ENCODE measurements at places on chromosomes 3 and 15.

DNA sequence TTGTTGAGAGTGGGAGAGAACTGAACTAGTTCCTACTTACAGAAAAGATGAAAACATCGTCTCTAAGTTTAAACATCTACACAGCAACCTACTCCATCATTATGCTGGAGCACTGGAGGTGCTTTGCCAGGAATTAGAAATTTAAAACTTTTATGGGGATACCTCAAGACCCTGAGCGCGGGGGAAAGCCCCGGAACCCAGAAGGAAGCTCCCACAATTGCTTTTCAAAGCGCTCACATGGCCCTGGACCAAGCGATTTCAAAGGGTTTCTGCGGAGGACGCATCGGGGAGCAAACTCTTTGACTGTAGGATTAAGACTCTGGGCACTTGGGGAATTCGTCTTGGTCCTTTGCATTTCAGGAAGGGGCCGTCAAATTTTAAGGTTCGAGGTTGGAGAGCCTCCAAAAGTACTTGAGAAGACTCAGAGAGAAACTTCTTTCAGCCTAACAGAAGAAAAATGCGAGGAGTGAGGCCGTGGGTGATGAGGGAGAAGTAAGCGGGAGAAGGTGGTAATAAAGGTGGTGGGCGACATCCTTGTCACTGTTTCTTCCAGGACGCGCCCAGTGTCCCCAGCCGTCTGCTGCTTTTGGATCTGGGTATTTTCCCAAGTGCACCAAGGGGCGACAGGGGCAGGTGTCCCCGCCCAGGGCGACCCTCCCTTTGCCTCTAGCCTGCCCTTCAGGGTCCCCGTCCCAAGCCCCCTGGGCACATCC, 591 bp downstream of the PROK2 start:
- no peak for DNase-seq

DNA sequence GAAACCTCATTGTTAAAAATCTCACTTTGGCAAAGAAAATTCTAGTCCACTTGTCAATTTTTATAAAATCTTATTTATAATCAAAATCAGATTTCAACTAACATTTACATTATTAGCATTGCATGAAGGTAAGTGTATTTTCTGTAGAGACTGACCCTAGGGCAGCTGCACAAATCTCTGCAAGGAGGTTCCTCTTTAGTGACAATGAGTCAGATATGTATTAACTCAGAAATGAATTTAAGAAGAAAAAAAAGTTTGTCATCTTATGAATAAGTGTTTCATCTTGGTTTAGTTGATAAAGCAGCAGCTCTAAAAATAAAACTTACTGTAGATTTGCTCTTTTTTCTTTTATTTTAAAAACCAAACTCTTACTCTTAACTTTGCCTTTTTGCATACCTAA, 9.0 kb upstream of the GNB4 start:
- no peak for DNase-seq

GRCh38 chr3:144556392-144556791, 584.8 kb downstream of the DIPK2A start:
- DNase-seq = no peak

- no peak for DNase-seq
These were observed 14.5 kb downstream of the ZPLD1 start for GRCh38 chr3:102449341-102449740.

GRCh38 chr15:25435474-25436243, 3.2 kb downstream of the UBE3A start:
- no peak for DNase-seq

GRCh38 chr3:43629741-43630140, 7.9 kb upstream of the ANO10 start:
- DNase-seq = no peak

DNA sequence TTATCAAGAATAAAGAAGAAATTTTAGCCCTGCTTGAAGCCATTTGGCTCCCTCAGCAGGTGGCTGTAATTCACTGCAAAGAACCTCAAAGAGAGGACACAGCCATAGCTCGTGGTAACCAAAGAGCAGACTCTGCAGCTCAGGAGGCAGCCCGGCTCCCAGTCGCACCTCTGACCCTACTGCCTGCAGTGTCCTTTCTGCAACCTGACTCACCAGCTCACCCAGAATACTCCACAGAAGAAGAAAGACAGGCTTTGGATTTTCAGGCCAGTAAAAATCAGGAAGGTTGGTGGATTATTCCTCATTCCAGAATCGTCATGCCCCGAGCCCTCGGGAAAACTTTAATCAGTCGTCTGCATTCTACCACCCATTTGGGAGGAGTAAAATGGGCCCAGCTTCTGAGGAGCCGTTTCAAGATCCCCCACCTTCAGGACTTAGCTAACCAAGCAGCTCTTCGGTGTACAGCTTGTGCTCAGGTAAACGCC, 38.6 kb downstream of the ZBTB11 start:
- no peak for DNase-seq

- no peak for DNase-seq
These were observed 21.7 kb downstream of the TMEM43 start for GRCh38 chr3:14146381-14147065.

GRCh38 chr3:71577011-71577410, 6.5 kb downstream of the FOXP1 start:
- no peak for DNase-seq

DNA sequence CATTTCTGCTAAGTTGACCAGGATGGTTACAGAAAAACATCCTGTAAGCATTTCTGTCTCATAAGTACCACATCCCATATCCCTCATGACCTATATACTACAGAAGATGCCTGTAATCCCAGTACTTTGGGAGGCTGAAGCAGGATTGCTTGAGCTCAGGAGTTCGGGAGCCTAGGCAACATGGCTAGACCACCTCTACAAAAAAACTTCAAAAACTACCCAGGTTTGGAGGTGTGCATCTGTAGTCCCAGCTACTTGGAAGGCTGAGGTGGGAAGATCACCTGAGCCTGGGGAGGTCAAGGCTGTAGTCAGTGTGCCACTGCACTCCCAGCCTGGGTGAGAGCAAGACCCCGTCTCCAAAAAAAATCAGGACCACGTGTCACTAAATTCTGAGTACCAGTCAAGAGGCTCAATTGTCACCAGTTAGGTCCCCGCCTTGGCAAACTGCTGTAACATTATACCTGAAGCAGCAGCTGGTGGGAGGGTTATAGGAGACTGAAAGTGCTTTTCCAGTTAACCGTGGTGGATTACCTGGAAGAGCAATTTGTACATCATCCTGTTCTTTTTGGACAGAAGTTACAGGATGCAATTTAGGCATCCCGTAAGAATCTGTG, 6.2 kb downstream of the RPL32 start:
- no peak for DNase-seq

- DNase-seq = no peak
These were observed 668.7 kb downstream of the OTOL1 start for GRCh38 chr3:162165346-162165745.

DNA sequence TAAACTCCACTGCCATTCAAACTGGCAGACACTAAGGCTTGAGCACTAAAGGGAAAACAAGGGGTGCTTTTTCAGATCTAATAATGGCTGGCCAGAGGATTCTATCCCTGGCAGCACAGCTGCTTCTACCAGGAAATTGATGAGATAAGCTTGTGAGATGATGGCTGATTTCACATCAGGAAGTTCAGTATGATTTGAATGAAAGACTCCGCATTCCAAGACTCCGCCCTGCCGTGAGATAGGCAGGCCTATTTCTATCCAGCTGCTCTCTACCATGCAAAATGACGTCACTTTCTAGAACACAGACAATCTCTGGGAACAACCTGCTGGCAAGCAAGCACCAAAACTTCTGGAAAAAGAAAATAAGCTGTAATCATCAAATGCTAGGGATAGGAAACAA, 171.8 kb downstream of the WDR76 start:
- no peak for DNase-seq

GRCh38 chr15:63256433-63257274, 20.8 kb upstream of the APH1B start:
- DNase-seq = no peak

GRCh38 chr15:66221126-66221525, 32.4 kb downstream of the MEGF11 start:
- no peak for DNase-seq

DNA sequence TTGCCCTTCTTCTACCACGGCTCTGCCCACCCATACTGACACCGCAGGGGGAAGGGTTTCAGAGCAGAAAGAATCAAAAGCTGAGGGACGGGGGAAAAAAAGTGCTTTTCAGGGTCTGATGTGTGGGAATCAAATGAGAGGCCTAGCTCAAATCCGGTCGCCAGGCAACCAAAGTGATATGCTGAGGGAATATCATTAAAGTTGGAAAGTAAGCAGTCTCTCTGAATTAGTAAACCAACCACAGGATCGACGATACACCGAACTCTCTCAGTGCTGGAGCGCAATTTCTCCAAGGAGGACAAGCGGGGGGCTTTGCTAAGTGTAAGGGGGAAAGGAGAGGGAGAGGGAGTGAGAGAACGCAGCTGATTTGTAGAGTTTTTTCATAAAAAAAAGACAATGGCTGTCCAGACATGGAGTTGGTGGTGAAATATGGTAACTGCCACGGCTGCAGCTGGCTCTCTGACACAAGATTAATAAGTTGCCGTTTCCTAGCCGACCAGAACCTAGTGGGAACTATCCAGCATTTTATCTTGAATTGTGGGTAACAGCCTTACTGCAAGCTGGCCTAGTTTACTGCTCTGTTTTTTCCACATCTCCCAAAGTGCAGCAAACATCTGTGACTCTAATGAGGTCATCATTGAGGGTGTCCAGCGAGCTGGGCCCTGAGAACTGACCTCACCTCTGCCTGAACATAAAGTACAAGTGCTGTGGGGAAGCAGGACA, 530.2 kb downstream of the SOX2 start:
- DNase-seq = peak; percentile 52

GRCh38 chr15:70283511-70283910, 185.8 kb upstream of the TLE3 start:
- no peak for DNase-seq

DNA sequence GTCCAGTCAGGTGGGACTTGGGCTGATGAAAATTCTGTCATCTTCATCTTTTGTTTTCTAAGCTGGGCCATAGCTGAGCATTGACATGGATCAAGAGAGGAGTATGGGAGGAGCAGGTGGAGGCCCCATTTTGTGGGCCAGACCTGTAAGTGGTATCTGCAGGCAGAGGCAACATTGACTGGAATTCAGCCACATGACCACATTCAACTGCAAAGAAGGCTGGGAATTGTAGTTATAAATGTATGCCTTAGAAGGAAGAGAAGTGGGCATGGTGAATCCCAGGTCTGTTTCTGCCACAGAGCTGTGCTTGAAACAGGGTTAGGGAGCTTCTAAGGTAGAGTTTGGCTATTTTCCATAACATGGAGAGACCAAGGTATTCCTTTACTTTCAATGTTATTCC, 11.4 kb downstream of the KCNAB1 start:
- no peak for DNase-seq

DNA sequence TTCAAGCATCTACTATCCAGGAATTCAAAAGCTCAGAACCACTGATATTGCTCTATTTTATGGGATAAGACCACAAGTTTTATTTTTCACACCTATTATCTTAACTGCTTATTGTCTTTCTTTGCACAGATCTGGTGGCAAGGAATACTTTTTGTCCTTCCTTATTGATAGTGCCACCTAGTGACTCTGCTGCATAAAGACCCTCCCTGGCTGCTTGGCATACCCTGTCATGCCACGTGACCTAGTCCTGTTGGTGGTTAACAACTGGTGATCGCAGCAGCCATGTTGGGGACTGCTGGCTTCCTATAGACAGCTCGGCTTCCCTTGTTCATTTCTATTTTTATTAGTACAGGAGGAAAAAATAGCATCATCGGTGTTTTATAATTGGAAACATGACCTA, 236.3 kb downstream of the MEX3B start:
- no peak for DNase-seq

GRCh38 chr15:79572691-79573404, 140.7 kb downstream of the MINAR1 start:
- DNase-seq = no peak
